ENCODE measurements at places on chromosomes 5 and 9. TPM values are rescaled to one million over a fixed set of nuclear protein-coding genes. Genes with fewer than 3 reads are reported as not detected.
A peak's percentile ranks its signal among the peaks of the same experiment; 100 is the strongest.

DNA sequence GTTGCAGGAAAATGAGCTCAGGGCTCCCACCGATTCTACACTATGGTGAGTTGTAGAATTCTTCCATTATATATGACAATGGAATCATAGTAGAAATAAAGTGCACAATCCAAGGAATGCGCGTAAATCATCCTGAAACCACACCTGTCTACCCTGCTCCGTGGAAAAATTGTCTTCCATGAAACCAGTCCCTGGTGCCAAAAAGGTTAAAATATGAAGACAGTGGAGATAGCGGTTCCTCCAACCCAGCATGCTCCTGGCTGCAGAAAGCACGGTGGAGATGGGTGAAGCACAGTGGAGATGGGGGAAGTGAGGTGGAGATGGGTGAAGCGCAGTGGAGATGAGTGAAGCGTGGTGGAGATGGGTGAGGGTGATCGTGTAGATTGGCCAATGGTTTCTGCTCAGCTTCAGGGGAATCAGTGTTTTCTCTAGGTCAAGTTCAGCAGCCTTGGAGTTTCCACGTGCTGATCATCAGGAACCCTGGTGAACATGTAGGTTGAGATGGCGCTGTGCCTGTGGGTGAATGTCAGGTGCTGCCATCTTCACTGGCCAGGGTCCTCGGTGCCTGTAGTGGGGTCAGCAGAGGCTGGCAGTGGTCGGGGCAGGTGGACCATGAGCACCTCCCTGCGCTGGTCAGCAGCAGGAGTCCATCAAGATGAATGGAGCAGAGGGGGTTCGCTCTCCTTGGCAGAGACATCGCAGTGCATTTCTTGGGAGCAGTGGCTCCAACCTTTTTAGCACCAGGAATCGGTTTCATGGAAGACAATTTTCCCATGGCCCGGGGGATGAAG, 20.3 kb downstream of the PAEP start:
- H3K27ac ChIP-seq = no peak overlapping the region
- H3K27me3 ChIP-seq = no peaks in the 10 kb centered on the region
- H3K36me3 ChIP-seq = no peaks in the 10 kb centered on the region
- DNase-seq = no peak
- no peaks in the 10 kb centered on the region for H3K4me1 ChIP-seq

Gene DNM1
- 30.4 TPM for total RNA-seq

- H3K27ac ChIP-seq = no peak overlapping the region
- H3K36me3 ChIP-seq = no peaks in the 10 kb centered on the region
- H3K4me1 ChIP-seq = peaks cover 8% of the 10 kb centered on the region
- H3K4me3 ChIP-seq = no peak overlapping the region
These were observed 2.1 kb upstream of the MARCHF6 start for GRCh38 chr5:10351199-10351905.

GRCh38 chr9:137095664-137096517, 9.1 kb downstream of the MAN1B1 start:
- peaks cover 17% of the 10 kb centered on the region for H3K36me3 ChIP-seq
- H3K4me1 ChIP-seq = no peaks in the 10 kb centered on the region
- no peak overlapping the region for H3K27ac ChIP-seq
- DNase-seq = no peak

- no peak overlapping the region for H3K27ac ChIP-seq
- no peaks in the 10 kb centered on the region for H3K27me3 ChIP-seq
- DNase-seq = peak; percentile 52
- H3K4me1 ChIP-seq = no peaks in the 10 kb centered on the region
- H3K36me3 ChIP-seq = no peaks in the 10 kb centered on the region
- no peak overlapping the region for H3K4me3 ChIP-seq
These were observed 21.8 kb upstream of the ANKRD18A start for GRCh38 chr9:38641985-38642864.

Gene LHX2
- total RNA-seq = not detected

DNA sequence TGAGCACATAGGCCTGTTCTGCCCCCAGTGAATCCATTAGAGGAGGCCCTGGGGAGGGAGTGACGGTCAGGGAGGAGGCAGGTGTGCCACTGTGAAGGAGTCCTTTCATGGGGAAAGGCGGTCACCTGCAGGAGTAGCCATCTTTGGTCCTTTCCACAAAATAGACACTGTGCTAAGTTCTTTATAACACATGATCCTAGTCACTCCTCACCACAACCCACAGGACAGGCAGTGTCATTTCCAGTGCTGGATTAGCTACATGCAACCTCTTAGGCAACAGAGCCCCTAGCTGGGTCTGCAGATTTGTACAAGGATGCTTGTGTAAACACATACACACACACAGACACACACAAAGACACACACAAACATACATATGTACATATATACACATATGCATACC, 18.3 kb downstream of the DOCK2 start:
- H3K4me3 ChIP-seq = no peak overlapping the region
- peaks cover 7% of the 10 kb centered on the region for H3K4me1 ChIP-seq
- H3K27ac ChIP-seq = no peak overlapping the region
- DNase-seq = no peak
